ENCODE measurements at places on chromosomes 3 and 15.

DNA sequence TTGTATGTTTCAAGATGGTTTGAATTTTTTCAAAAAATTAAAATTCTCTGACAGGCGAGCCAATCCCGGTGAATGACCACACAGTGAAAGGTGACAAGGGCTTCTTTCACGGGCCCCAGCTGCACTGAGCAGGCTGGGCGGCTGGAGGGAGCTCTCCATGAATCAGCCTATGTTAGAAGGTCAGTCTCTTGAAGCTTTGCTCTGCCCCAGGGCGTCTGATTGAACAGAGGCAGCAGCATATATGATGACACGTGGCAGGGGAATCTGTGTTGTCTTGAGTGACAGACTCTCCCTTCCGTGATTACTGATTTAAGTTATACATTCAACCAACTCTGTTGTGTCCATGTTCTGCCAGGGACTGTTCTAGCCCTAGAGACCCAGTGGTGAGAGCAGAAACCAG, 51.5 kb downstream of the ISG20 start:
- no peak for DNase-seq

GRCh38 chr3:58026598-58026997, 18.4 kb downstream of the FLNB start:
- no peak for DNase-seq

- peak; percentile 73 for DNase-seq
These were observed 817 bp downstream of the CLK3 start for GRCh38 chr15:74616366-74616939.

GRCh38 chr15:69577397-69577796, 124.8 kb downstream of the RPLP1 start:
- DNase-seq = no peak

- DNase-seq = no peak
These were observed 33.8 kb upstream of the XIRP1 start for GRCh38 chr3:39226106-39226741.

DNA sequence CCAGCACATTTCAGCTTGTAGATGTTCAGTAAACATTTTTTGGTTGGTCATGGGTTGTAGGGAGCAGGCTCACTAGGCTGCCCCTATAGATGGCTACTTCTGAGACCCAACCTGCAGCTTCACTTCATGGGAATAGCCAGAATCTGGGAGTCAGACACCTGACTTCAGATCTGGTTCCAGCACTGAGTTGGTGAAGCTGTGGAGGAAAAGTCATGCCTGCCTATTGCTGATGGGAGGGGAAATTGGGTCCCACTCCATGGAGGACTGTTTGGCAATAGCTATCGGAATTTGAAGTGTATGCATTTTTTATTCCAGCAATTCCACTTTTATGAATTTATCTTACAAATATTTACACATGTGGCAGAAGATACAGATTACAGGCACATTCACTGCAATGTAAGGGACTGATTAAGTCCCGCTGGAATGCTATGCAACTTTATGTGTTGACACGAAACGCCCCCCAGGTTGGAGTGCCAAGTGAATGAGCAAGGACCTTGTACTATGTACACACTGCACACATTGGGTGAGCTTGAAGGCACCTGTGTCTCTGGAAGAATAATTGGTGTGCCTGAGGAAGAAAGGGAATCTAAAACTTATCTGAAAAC, 7.8 kb upstream of the CCR1 start:
- DNase-seq = no peak

DNA sequence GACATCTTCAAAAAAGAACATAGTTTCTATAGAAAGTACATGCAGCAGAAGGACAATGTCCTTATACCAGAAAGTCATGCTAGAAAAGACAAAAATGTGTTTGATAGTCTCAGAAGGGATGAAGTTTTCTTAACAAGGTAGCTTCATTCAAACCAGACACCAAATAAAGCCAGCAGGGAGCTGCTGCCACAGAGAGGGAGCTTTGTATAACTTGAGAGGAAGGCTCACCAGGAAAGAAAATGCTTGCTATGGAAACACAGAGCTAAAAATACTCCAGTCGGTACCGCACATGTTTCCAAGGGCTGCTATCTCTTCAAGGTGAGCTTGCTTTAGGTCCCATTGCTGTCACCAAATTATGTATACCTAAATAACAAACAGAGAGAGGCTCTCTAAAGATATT, 1074.8 kb upstream of the ALCAM start:
- DNase-seq = no peak

DNA sequence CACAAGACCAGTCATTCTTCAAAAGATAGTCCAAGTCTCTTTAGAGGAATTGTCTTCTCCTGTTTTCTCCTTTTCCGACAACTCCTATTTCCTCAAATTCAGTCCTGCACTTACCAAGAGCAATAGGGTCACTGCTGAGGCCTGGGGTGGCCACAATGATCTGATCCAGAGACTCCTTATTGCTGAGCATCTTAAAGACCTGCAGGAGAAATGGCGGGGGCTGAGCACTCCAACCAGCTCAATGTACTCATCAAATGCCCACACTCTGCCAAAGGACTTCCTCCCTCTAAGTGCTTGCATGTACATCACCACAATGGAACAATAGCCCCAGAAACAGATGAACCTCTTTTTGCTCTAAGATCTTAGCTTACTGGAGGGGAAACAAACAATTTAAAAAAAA, 9.6 kb downstream of the UBL7 start:
- DNase-seq = no peak

- no peak for DNase-seq
These were observed 213.7 kb upstream of the P2RY1 start for GRCh38 chr3:152621006-152621868.

DNA sequence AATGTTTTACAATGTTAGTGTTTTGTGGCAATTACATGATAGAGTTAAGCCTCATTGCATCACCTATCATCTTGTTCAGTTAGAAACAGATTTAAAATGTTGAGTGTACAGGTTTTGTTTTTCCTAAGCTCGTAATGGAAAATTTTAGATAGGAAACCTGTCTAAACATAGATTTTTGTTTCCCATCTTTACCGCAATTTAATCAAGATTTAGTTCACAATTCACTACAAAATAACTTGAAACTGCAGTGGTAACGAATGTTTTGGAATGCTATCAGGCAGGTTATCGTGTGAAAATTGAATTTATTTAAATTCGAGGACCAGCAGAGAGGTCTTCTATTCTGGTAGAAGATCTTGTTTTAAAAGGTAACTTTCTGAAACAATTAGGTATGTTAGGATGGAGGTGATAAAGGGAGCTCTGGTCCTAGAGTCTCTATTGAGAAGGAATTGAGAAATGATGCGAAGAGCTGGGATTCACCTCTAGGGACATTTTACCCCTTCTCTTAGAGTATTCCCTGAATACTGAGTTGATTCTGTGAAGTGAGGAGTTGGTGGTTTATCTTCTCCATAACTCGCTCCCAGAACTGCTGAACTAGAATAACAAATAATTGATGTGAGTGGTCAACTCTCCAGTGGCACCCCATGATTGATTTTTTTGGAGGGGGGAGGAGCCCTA, 1.4 kb downstream of the DOCK3 start:
- no peak for DNase-seq

DNA sequence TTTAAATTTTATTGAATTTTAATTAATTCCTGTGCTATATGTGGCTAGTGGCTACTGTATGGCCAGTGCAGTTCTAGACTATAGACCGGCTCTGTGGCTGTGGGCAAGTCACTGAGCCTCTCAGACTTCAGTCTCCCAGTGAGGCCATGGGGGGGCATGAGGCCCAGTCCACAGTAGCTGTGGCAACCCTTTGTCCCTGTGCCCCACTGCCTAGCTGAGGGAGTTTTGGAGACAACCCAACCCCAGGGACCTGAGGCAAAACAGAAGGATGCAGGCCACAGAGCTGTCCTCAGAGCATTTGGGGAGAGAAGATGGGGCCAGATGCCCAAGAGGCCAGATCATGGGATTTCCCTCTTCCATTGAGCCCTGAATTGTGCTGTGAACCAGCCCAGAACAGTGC, 18.9 kb upstream of the POC1A start:
- no peak for DNase-seq

GRCh38 chr3:3053974-3054373, 56.2 kb downstream of the IL5RA start:
- DNase-seq = no peak

DNA sequence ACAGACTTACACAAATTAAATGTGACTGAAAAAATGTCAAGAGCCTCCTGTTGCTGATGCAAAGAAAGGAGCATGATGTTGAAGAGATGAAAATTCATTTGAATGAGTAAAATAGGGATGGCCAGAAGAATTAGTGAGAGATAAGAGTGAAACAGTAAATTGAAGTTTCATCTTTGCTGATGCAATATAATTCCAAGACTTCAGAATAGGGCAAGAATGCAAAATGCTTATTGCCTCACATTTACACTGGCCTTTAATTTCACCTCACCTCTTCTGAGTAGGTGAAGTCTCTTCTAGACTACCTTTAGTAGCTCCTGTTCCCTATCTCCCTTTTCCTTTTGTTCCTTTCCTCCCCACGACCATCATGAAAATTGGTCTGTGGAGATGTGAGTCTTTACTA, 15.3 kb upstream of the MAPK6 start:
- DNase-seq = no peak

DNA sequence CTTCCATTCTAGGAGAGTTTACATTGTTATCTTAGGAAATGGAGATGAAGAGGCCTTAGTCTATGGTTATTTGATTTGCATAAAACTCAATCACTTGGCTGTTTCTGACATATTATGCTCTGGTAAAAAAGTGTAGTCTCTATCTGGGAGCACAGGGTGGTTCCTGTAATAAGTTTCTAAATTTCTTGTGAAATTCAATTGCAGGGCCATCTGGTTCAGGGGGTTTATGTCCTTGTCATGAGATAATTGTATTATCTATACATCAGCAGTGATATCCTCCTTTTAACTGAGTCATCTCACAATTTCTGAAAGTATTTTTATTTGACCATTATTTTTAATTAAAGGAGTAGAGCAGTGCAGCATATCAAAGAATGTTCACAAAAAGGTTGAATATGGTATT, 203.3 kb downstream of the MFSD1 start:
- DNase-seq = no peak

GRCh38 chr15:40098489-40099261, 10.0 kb downstream of the BMF start:
- DNase-seq = peak; percentile 87

DNA sequence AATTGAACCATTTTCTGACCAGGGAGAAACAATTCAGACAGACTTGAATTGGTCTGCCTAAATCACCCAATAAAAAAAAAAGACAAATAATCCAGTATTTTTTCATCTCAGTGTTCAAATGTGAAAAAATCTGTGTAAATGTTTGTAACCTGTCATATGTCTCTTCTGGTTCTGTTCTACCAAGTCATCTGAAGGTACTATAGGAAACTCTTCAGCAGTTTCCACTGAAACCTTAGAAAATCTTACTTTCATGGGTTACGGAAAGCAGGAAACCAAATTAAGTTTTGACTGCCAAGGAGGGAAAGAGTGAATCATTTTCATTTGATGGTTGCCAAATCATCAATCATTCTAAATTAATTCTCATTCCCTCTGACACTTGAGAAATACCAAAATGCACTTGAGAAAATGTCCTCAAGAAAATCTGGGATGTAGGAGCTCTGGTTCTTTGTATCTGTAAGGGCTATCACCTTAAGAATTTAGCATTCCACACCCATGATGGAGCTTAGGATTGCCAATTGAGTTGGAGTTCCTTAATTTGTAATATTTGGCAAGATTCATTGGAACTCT, 278.2 kb upstream of the KCNH8 start:
- no peak for DNase-seq

GRCh38 chr15:29074045-29074444, 188.3 kb downstream of the APBA2 start:
- no peak for DNase-seq

DNA sequence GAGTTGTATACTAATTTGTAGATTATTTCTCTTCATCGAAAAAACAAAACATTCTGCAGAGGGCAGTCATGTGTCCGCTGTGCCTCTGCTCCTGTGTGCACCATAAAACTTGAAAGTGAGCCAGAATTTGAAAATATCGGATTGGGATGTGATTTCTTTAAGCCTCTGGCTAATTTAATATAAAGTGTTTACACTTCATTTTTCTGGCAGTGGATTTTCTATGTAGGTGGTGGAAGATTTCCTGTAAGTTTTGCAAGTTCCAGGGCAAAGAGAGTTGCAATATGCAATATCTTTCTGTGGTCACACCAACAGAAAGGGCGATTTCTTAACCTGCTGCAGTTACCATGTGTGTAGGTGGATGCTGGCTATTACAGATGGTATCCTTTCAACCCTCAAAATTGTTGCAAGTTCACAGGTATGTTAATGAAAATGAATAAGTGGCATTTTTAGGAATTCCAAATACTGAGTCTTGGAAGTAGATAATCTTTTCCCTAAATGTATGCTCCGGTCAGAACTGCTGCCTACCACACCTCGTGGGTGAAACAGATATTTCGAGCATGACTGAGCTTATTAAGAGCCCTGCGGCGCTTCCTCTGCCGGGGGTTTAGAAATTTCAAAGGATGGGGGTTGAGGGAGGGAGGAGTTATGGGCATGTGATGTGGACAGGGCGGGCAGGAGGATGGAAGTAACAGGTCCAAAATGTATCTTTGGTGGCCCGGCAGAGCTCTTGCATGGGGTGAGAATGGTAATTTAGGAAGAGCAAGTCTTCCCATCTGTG, 134.0 kb downstream of the PGPEP1L start:
- no peak for DNase-seq

GRCh38 chr3:94779699-94780098, 716.8 kb downstream of the NSUN3 start:
- no peak for DNase-seq

DNA sequence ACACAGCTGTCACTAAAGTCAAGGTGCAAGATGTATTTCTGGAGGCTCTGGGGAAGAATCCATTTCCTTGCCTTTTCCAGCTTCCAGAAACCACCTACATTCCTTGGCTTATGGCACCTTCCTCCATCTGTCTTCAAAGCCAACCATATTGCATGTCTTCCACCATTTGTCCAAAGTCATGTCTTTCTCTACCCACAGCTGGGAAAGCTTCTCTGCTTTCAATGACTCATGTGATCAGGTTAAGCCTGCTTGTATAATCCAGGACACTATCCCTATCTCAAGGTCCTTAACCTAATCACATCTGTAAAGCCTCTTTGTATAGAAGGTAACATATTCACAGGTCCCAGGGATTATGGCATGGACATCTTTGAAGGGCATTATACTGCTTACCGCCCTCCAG, 14.2 kb downstream of the ARHGAP31 start:
- no peak for DNase-seq

- no peak for DNase-seq
These were observed 47.6 kb downstream of the SLMAP start for GRCh38 chr3:57803647-57804081.

- DNase-seq = no peak
These were observed 16.3 kb upstream of the FBLN2 start for GRCh38 chr3:13532631-13533030.

DNA sequence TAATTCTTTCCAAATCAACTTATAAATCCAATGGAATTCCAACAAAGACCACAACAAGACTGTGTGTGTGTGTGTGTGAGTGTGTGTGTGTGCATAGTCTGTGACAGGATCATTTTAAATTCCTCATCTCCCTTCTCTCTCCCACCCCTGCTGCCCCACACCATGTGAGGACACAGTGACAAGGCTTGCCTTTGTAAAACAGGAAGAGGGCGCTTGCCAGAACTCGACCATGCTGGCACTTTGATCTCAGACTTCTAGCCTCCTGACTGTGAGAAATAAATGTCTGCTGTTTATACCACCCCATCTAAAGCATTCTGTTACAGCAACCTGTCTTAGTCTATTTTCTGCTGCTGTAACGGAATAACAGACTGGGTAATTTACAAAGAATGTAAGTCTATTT, 99.1 kb downstream of the NSMCE3 start:
- DNase-seq = no peak

Measured in CD4-positive, alpha-beta T cell treated with Interleukin-15 for 1 hour (primary cell).